CD4-positive, alpha-beta T cell treated with Interleukin-21 for 1 hour (primary cell): ENCODE measurements at places on chromosomes 12 and 14.

DNA sequence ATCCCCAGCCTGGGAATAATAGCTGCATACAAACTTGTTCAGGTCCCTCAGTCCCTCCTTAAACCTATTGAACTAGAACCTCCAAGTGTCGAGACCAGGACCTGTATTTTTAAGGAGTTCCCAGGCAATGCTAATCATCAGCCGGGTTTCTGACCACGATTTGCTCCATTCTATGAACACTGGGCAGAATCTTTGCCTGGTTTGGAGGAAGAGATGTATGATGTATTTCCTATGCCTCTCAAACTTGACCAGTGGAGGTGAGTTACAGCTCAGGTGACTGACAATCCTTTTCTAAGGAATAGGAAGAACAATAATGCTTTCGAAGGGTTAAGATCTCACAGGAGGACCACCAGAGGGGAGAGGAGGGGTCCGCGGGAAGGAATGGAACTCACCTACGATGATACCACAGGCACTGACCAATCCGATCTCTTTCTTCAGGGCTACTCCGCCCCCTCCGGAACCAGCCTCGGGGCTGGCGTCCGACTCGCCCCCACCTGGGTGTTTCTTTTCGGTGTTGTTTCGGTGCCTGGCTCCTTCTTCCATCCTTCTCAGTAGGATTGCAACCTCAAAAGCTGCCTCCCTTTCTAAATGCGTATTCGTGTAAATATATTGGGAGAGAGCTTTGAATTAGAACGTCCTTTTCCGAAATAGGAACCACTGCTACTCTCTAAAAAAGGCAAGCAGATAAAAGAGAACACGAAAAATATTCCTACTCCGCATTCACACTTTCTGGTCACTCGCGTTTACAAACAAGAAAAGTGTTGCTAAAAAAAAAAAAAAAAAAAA, 895 bp downstream of the SLC7A8 start:
- DNase-seq = peak; percentile 31

DNA sequence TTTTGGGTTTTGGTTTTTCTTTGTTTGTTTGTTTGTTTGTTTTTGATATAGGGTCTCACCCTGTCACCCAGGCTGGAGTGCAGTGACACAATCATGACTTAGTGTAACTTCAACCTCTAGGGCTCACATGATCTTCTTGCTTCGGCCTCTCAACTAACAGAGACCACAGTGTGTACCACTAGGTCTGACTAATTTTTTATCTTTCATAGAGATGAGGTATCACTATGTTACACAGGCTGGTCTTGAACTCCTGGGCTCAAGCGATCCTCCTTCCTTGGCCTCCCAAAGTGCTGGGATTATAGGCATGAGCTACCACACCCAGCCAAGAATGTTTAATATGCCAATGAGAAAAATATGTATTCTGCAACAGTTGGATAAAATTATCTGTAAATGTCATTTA, 29.6 kb upstream of the USP15 start:
- no peak for DNase-seq

GRCh38 chr12:47725893-47726292, 603 bp upstream of the ENDOU start:
- DNase-seq = no peak

DNA sequence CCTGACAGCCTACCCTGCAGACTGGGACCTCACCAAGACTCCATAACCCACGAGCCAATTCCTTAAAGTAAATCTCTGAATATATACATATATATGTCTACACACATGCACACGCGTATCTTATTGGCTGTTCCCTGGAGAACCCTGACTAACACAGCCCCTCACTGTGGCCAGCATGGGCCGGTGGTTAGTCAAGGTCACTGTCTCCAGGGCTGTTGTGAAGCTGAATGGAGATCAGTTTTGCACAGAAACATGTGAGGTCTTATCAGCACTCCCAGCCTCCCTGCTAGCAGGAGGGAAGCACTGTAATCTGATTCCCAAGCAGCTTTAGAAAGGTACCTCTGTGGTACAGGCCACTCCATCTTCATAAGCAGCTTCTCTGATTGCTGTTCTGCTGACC, 46.6 kb upstream of the PLEKHG6 start:
- no peak for DNase-seq

DNA sequence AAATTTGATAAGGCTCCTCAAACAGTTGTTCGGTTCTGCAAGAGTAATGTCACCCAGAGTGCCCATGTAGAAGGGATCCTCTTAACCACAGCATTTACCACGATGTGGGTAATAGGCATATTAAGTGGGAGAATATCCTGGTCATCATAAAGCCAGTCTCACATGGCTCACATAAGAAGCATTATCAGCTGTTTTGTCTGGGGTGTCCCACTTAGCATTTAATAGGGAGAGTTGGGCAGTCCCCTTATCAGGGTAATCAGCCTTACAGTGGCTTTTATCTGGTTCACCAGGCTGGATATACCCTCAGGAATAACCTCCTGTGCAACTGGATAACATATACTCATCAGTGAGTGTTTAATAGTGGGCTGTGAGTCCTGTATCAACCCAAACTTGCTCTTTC, 12.9 kb upstream of the TMEM263 start:
- no peak for DNase-seq

- no peak for DNase-seq
These were observed 22.5 kb upstream of the WSCD2 start for GRCh38 chr12:108106599-108106998.

DNA sequence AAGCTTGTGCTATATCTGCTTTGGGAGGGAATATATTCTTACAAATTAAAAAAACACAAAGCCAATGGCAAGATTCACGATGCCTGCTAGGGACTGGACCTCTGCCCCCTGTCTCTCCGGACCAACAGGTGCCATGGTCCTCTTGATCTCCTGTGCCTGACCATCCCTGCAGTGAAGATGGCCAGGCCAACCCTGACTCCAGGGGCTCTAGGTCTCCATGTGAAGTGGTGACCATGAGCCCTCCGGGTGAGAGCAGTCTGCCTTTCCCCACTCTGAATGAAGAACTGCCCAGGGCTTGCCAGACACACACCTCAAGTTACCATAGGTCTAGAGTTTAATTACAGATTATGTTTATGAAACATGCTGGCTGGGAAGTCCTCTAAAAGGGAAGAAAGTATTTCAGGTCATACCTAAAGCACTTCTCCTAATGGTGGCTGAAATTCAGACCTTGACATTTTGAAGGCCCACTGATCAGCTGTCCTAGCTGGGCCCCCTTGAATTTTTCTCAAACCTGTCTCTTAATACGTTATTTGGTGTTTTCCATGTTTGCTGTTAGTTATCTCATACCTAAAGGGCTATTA, 1.4 kb downstream of the ARHGDIB start:
- DNase-seq = no peak
